ENCODE measurements at places on chromosomes 5 and 9.

DNA sequence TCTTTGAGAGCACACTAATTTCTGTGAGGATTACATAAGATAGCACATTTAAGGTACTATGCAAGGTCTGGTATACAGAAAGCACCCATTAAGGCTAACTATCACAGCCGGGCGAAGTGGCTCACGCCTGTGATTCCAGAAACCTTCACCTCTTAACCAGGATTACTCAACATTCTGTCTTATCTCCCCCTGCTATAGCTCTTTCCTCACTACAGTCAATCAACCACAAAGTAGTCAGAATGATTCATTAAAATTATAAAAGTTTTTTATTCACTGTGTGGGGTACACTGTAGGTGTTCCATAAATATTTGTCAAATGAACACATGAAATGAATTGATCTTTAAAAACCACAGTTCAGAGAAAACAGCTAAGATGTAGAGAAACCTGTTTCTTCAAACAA is 48.7 kb downstream of the CHD1 start:
- DNase-seq, result peak; percentile 41

DNA sequence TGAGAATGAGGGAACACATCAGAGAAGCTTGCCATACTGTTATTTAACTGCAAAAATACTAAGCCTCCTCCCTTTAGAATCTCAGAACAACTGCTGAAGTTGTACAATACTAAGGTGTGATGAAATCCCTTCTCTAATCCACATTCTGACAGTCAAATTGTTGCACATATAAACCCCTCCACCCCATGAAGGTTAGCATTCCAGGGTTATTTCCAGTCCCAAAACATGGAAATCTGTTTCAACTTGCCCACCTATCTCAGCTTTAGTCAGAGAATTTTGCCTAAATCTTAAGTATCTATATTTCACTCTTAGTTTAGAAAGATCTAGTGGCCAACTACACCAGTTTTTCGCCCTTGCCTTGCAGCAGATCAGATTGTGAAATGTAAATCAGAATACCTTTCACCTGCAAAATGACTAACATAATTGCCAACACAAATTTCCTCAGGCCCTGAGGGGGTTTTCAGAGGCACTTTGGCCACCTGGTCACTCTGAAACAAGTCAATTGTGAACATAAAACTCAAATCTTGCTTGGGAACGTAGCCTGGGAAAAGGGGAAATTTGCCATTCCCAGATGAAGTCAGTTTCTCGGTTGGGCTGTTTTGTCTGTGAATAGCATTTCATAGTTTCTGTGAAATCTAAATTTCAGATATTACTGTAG is 93.9 kb downstream of the EFNA5 start:
- no peak for DNase-seq

GRCh38 chr5:14869668-14870164 is 1.9 kb downstream of the ANKH start:
- peak; percentile 51 for DNase-seq

GRCh38 chr5:174614500-174615135 is 109.8 kb upstream of the MSX2 start:
- no peak for DNase-seq

DNA sequence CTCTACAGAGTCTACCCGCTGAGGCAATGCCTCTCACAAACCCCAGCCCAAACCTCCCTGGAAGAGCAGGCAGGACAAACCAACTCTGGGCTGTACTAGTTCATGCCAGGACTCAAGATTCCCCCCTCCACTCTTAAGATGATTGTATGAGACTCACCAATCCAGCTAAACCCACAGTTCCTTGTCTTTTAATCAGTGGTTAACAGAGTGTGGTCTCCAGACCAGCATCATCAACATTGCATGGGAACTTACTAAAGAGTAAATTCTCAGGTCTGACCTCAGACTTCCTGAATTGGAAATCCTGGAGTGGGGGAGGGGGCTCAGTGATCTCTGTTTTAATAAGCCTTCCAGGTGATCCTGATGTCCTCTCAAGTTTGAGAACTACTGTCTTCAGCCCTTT is 240.9 kb downstream of the GAS1 start:
- no peak for DNase-seq

DNA sequence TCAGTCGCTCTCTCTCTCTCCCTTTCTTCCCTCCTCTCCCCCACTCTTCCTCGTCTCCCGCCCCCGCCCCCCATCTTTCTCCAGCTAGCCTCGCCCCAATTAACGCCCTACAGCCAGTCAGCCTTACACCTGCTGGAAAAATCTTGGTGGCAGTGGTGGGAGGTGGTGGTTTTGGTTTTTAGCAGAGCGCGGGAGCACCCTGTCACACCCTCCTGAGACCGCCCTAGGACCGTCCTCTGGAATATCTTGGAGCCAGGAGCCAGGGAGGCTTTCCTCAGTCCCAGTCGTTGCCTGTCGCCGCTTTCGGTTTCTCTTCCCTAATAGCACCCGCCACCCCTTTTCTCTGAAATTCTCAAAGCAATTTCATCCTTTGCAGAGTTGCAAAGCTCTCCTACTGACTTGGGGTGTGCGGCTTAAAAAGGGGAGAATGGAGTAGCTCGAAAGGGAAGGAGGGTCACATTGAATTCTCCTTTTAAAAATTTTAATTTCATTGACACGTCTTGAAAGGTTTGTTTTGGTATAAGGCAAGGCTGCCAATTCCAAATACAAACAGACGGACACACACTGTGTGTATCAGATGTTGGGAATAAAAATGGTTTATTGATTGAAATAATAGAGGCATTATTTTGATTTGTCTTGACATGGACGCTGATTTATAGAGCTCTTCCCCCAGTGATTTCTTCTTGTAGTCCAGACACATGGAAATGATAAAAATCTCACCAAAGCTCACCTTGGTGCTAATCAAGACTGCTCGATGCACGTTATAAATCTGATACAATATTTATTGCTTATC is 301.3 kb downstream of the PARP8 start:
- peak; percentile 23 for DNase-seq

- peak; percentile 31 for DNase-seq
Measured at GRCh38 chr9:105385381-105385985, 62.4 kb upstream of the FSD1L start.

GRCh38 chr9:125745682-125746016 is 1.5 kb upstream of the PBX3 start:
- no peak for DNase-seq

DNA sequence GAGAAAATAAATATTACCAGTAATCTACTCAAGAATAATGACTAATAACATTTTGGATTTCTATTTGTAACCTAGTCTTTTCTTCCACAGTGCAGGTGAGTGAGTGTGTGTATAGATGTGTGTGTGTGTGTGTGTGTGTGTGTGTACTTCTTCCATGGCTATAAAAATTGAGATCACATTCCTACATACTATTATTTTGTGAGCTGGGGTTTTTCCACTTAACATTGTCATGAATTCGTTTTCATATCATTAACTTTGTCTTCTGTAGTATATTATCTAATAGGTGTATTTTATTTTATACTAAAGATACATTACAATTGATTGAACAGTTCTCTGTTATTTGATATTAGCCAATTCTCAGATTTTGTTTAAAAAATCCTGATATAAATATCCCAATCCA is 152.4 kb upstream of the TRPC7 start:
- no peak for DNase-seq

- DNase-seq, result no peak
Measured at GRCh38 chr5:65474130-65474711, 7.5 kb downstream of the ADAMTS6 start.

DNA sequence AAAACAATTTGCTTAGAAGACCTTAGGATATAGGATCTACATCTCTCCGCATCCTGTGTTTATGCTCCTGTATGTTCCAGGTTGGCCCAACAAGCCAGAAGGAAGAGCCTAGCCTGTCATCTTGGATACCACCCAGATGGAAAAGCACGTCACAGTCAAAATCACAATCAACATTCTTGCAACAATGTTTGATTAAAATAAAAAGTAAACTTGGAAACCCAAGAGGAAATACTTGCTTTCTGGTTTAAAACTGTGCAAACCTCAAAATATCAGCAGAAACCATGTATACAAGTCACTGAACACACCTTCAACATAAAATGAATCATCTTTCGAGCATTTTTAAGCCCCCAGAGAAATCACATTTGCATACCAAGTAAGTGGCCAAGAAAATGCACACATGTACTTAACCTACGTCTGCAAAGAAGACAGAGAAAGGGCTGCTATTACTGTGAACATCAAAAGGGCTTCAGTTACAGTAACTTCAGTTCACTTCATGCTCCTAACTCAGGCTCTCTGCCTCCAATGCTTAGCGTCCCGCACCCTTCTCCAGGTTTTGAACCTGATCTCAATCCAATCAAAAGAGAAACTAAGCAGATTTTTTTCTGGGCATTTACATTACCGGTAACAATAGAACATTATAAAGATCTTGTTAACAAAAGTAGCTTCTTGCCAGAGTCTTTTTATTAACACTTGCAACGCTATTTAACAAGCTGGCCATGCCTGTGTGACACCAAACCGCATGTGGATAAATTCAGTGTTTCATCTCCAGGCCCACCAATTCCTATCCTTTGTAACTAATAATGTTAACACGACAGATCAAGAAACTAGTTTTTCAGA is 1.3 kb downstream of the ENC1 start:
- DNase-seq, result no peak

GRCh38 chr9:110099236-110100095 is 108.5 kb downstream of the C9orf152 start:
- no peak for DNase-seq

DNA sequence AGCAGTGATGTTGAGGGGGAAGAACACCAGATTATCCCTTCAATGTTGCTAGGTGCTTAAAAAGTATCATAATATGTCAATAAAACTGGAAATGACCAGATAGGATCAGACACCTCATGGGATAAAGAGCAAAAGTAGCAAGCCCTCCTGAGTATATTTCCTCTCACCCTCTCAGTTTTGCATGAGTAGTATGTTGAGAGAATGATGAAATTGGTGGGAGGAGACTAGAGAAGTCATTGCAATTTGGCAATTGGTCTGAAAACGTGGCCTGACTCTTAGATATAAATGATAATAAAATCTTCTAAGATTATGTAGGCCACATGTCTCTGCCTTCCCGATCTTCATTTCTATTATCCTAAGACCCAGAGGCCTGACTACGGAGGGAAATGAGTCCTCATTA is 151.2 kb upstream of the ARRDC3 start:
- DNase-seq, result no peak

GRCh38 chr5:57119031-57119430 is 54.8 kb upstream of the GPBP1 start:
- no peak for DNase-seq

DNA sequence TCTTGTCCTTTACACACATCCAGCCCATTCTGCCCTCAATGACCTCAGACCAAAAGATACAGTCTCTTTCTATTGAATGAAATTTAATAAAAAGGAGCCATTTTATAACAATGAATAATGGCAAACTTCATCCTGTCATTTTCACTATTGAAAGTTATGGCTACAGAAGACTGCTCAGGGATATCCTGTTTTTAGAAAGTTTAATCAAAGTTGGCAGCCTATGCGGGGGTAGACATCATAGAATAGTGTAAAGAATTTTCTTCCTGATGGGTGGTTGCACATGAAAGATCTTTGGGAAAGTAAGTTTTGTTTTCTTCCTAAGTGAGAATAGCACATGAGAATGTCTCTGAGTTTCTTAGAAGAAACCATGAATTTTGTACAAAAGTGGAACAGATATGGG is 670.4 kb upstream of the CDH6 start:
- no peak for DNase-seq

DNA sequence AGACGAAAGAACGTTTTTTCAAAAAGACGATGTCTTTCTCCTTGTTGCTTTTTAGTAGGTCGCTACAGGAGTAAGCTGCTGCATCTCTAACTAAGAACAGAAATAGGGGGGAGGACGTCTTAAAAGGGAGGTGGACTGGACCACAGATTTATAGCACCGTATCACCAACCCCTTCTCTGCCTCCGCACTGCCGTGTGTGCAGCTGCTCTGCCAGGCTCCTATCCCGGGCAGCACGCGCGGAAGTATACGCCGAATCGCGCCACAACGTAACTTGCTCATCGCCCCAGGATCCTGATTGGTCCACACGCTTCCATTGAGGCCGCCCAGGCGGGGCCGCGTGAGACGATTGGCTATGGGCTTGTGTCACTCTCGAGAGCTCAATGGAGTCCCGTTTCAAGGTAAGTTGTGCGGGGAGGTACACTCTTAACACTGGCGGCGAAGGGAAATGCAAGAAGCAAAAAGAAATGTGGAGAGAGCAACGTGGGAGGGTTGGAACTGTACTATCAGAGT is at the start of gene ELAVL2:
ELAVL2 (minus strand) TSS at position 121 of the 510 bp plus-strand sequence. CDS start 64,006 bp downstream, outside the sequence.
- DNase-seq, result peak; percentile 37

DNA sequence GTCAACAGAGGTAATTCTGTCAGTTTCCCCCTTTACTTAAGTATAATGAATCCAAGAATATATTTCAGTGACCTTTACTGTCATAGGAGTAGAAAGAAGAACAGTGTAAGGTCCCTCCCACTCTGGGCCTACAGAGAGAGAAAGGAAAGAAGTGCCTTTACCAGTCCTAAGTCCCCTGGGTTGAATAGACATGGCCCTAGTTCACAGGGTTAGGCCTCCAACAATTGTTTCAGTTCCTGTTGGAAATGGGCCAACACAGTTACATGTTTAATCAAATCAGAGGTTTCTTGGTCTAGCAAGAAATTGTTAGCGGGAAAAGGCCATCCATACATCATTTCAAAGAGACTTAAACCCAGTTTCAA is 605.6 kb downstream of the MTRR start:
- no peak for DNase-seq

- DNase-seq, result no peak
Measured at GRCh38 chr5:103674739-103675138, 112.2 kb upstream of the NUDT12 start.

DNA sequence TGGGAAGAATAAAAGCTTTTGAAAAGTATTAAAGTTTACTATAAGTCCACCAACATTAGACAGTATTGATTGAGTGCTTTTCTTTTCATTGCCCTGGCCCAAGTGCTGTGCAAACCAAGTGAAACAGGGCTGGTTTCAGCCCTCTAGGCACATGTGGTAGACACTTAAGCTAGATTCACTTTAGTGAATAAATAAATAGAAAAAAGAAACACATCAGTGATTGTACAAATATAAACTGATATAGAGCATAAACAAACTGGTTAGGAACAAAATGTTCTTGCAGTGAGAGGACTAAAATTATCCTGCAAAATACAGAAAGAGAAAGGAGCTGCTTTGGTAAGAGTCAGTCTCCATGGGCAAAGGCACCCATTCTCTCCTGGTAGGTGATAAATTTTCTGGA is 29.7 kb downstream of the ACTBL2 start:
- DNase-seq, result no peak

GRCh38 chr5:124176692-124177091 is 569.7 kb downstream of the ZNF608 start:
- DNase-seq, result no peak

DNA sequence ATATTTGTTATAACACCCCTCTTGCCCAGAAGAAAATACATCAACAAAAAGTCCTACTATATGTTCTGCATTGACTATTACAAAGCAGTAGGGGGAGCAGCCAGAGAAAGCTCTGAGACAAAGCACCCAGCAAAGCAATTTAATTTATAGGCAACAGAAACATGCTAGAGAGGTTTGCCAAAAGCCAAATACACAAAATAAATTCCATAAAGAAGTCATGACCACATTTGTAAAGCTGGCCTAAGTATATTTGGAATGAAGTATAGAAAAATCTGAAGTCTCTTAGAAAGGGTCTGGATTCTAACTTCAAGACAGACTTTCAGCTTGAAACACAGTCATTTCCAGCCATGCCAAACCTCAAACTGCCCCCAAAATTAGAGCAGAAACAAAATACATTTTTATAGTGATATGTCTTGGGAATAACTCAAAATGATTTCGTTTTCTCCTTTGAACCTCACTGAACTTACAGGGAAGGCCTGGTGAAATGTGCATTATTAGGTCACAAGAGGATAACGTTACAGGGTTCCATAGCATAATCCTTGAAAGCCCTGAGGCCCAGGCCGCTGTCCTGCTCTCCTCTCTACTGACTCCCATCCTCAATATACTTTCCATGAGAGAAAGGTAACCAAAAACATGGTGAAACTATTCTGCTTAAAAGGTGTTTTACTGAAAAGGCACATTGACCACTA is 451.8 kb downstream of the RAB3C start:
- no peak for DNase-seq
